ENCODE measurements at places on chromosomes 4 and X. TPM values are rescaled to one million over a fixed set of nuclear protein-coding genes. Genes with fewer than 3 reads are reported as not detected.

ETDA gene
- not detected for total RNA-seq

PDE6B gene
- not detected for total RNA-seq

UGT2B17 gene
- not detected for total RNA-seq

TMEM150C gene
- total RNA-seq, result 7.1 TPM

MAGEC2 gene
- not detected for total RNA-seq

ANXA3 gene
- total RNA-seq, result 2.1 TPM

SOX3 gene
- not detected for total RNA-seq

FGF16 gene
- total RNA-seq, result under 0.01 TPM

F8A3 gene
- total RNA-seq, result 0.88 TPM

GPR34 gene
- 0.72 TPM for total RNA-seq

SLC39A8 gene
- total RNA-seq, result 11.2 TPM

CYSLTR1 gene
- total RNA-seq, result under 0.01 TPM

PDGFRA gene
- 316 TPM for total RNA-seq

PCSK1N gene
- total RNA-seq, result not detected

TAF7L gene
- 0.36 TPM for total RNA-seq

SPARCL1 gene
- not detected for total RNA-seq

ZDHHC15 gene
- total RNA-seq, result 0.59 TPM

RHOXF1 gene
- total RNA-seq, result not detected

ZCCHC18 gene
- total RNA-seq, result 1.1 TPM

CPE gene
- total RNA-seq, result 6.9 TPM

MFAP3L gene
- total RNA-seq, result 8.0 TPM

SCARB2 gene
- 216 TPM for total RNA-seq

HTT-AS gene
- not detected for total RNA-seq

SHROOM2 gene
- 6.2 TPM for total RNA-seq

RIBC1 gene
- 0.29 TPM for total RNA-seq

ETDB gene
- total RNA-seq, result not detected

UGT2B10 gene
- not detected for total RNA-seq

SH3D19 gene
- 86.0 TPM for total RNA-seq

NMU gene
- not detected for total RNA-seq

PRR32 gene
- total RNA-seq, result not detected

SPRY1 gene
- 5.1 TPM for total RNA-seq

FOXR2 gene
- total RNA-seq, result not detected

PCDH18 gene
- 191 TPM for total RNA-seq

All from osteoblast (primary cell).